ENCODE measurements at places on chromosomes 4 and X.

GRCh38 chr4:14743172-14743571 is 259.1 kb upstream of the CPEB2 start:
- no peak for DNase-seq

DNA sequence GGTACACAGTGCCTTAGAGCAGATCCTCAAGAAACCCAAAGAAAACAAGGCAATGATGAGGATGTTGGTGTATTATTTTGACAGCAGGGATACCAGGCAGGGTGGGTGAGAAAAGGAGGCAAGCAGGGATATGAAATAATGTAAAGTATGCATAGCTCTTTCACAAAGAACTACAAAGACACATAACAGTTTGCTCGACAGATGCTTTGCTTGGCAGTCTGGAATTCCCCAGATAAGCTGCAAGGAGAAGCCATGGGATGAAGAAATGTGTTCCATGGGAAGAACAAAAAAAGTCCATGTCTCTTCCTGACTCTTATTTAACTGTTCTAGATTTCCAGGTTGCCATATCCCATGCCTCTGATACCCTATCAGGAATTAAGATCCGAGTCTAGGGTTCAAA is 75.4 kb downstream of the FAM13A start:
- DNase-seq: no peak

- DNase-seq: no peak
These were observed 23.2 kb upstream of the MRFAP1 start for GRCh38 chr4:6617246-6617645.

DNA sequence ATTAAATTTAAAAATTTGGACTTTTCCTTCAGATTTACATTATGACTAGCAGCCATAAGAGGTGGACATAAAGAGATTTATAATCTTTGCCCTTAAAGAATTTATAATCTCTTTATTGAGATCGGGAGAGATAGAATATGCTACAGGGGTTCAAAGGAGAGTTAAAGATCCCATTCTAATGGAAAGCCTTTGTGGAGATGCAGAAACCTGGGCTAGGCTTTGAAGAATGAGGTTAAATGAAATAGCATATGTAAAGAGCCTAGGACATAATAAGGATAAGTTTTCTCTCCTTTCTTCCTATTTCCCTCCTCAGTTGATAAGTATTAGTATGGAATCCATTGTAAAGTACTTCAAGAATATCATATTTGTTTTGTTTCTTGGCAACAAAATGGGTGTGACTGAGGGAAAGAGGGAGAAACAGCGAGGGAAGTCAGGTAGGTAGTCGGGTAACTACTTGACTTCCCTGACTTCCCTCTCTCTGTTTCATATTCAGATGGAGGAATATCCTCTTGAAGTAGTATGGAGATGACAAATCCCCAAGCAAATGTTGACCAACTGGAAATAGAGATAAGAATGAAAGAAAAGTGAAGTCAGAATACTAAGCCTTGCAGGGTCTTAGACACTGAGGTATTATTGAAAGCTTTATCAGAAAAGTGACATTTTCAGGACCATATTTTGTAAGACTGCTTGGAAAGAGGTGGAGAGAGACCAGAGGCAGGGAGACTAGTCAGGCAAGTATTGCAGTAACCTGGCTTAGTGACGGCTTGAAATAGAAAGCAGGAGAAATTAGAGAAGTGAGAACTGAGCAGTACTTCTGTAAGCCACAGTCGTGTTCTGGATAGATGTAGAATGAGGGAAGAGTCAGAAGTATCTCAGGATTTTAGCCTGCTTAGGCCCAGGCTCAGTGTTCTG is 82.9 kb downstream of the PDLIM5 start:
- DNase-seq: no peak

GRCh38 chr4:167233685-167234315 is 494 bp downstream of the SPOCK3 start:
- DNase-seq: no peak
